ENCODE measurements at places on chromosomes 6 and 20.

GRCh38 chr20:10747019-10747418, 73.2 kb upstream of the JAG1 start:
- DNase-seq = no peak

GRCh38 chr6:89826029-89826528, 3.6 kb upstream of the CASP8AP2 start:
- DNase-seq = no peak

DNA sequence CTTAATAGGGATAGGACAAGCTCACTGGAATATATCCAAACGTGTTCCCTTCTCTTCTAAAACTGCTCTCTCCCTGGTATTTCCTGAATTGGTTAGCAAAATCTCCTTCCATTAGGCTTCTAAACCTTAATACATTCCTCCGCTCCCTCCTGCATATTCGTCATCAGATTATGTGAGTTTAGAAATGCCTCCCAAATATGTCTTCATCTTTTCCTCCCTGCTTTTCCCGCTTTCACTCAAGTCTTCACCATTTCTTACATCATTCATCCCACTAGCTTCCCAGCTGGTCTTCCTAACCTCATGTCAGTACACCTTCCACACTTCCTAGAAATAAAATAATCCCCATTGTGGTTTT, 26.9 kb downstream of the SLC22A16 start:
- no peak for DNase-seq

DNA sequence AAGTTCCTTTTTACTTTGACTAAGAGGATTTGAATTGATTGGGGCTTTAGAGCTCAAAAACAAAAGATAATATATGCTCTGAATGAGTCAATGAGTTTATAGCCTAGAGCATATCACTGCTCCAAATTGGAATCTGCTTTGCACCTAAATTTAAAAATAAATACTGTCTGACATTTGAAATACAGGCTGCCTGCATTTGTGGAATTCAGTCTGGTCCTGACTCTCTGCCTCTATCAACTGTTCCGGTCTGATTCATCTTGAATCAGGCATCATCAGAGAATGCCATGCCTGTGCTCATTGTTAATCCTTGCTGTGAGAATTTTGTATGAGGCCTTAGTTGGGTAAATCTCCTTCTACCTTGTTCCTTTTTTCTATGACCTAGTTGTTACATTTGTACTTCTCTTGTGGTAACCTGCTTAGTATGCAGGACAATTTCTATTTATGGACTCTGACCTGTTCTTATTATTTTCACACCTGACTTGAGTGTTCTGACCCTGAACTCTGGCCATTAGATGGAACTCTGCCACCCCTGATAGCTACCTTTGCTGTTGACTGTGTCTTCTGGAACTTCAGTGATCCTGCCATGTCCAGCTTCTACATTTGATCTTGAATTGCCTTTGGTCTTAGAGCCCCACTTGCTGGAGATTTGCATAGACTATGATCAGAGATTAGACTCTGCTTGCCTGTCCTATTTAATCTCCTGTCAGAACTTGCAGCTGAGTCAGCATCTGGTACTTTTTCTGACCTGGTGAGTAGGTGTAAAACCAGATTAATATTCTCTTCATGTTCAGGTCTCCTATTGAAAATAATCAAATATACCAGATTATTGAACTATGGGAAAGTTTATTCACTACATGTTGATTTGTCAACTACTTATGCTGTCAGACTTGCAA, 442.7 kb upstream of the HS3ST5 start:
- no peak for DNase-seq

DNA sequence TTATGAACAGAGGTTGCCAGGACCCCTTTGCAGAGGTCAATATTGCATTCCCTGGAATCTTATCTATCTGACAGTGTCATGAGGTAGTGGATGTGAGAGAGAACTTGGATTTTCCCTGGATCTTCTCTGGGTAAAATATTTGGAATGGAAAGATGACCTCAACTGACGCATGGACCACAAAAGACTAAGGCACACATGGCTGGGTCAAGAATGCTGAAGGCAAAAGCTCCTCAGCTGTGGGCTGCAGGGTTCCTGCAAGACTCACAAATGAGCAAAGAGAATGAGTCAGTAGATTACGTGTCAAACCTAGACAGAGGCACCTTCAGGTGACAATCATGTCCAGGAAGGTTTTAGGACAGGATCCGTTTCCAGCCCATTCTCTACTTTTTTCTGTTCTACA, 484.0 kb downstream of the C6orf118 start:
- no peak for DNase-seq

DNA sequence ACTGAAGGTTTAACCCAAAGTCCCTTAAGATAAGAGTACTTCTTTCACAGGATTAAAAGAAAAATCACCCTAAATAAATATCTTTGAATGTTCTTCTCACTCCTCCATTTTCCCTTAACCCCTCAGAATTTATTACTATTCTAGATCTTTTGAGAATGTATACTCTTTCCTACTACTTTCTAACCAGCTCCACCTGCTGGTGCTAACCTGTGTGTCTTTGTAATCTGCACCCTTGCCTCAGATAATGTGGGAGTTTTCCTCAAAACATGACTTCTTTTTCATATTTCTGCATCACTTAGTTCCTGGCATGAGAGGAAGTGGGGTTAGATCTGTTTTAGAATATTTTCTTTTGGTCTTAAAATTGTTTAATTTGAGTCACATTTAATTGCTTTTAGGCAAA, 394.2 kb downstream of the BMP2 start:
- peak; percentile 30 for DNase-seq
